ENCODE measurements at places on chromosomes 6 and 20.
A peak's percentile ranks its signal among the peaks of the same experiment; 100 is the strongest.

- no peak for DNase-seq
Observed at GRCh38 chr20:11451793-11452291, 465.9 kb upstream of the BTBD3 start.

GRCh38 chr6:3631877-3632276, 119.6 kb downstream of the PXDC1 start:
- DNase-seq = no peak

DNA sequence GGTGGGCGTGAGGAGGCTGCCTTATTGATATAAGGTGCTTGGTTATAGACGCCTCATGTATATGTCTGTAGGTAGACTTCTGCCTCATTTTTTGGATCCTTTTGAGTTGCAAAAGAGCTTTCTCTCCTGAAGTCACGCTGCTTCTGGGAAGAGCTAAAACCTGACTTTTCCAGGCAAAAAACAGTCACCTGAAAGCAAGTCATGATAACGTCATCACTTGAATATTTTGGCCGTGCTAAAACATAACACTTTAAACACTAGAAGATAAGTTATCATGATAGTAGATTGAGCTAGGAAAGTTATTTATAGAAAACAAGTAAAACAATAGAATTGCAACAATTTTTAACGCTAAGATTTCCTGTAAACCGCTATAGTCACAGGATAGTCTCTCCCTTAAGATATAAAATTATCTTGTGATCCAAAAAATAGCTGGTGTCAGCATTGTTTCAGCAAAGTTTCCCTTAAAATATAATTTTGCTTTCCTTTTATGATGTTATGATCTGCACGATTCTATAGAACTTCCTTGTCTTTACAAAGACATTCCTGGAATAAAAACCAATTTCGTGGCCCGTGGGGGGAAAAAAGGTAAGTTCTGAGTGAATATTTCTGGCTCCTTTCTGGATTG, 69.0 kb upstream of the AKAP12 start:
- DNase-seq = no peak

DNA sequence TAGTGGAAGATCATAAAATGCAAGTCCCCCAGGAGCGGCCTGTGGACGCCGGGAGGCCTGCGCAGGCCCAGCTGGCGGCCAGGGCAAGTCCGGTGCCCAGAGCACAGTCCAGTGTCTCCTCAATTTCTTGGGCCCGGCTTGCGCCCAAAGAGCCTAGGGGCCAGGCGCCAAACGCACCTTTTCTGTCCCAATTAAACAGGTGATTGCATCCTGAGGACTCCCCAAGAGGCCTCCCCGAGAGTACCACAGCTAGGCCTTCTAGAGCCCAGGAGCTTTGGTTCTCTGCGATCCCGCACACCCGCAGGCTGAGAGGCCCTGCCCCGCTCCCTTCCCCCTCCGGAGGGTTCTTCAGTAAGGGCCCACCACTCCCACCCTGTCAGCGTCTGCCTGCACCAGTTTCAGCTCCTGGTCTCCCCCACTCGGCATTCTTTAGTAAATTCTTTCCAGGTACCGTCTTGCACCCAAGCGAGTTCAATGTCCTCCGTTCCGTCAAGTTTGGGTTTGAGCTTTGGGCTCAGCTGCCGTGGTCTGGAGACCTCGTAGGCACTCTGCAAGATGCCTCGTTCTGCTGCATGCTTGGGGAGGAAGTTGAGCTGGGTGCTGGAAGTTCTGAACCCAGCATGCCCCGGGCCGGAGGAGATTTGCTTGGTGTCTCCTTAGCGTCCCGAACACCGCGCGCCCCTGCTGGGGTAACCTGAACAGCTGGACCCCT, 3.9 kb upstream of the NKX2-2 start:
- DNase-seq = peak; percentile 78

- no peak for DNase-seq
Observed at GRCh38 chr6:92684386-92684785, 735.0 kb downstream of the EPHA7 start.

DNA sequence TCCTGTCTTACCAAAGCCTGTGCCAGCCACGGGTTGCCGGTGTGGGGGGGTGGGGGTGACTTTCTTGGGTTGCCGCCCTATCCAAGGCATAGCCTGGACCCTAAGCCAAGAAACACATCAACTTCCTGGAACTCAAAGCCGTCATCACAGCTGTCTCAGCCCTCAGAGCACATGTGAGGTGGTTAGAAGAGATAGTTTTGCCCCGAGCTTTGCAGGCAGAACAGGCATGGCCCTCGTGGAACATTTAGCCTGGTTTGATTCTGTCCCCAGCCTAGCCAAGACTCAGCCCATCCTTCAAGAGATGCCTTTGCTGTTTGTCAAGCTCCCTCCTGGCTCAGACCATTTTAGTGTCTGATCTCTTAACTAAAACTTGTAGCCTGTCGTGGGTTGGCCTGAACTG, 64.9 kb downstream of the RREB1 start:
- no peak for DNase-seq

DNA sequence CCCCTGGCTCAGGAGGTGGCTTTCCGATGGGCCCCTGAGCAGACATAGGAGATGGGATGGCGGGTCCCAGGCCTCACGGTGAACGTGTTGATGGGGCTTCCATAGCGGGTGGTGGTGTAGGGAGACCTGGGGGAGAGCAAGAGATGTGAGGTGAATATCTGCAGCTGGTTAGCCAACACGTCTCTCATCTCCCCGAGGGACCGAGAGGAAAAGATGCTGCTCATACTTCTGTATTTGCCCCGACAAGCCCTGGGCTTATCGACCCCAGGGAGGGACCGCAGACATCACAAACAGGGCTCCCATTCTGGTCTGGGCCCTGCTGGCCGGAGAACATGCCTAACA, 38.7 kb downstream of the C6orf132 start:
- peak; percentile 52 for DNase-seq

DNA sequence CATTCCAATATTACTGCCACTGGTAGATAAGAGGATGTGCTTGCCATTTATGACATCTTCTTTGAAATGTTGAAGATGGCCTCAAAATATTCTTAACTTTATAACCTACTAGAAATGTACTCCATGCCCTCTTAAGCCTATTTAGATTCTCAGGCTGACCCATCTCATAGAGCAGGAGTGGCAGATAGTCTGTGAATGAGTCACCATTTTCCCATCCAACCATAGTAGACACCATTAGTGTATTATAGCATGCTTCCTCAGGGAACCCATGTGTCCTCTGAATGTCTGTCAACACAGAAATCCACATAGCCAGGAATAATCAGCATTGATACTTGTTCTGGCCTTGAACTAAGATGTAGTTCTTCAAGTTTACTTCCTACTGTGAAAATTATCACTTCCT, 150.2 kb downstream of the IMPG1 start:
- DNase-seq = no peak

GRCh38 chr6:127538750-127539264, 19.7 kb upstream of the MTCL3 start:
- no peak for DNase-seq

- no peak for DNase-seq
Observed at GRCh38 chr20:3134151-3134550, 25.5 kb downstream of the FASTKD5 start.

DNA sequence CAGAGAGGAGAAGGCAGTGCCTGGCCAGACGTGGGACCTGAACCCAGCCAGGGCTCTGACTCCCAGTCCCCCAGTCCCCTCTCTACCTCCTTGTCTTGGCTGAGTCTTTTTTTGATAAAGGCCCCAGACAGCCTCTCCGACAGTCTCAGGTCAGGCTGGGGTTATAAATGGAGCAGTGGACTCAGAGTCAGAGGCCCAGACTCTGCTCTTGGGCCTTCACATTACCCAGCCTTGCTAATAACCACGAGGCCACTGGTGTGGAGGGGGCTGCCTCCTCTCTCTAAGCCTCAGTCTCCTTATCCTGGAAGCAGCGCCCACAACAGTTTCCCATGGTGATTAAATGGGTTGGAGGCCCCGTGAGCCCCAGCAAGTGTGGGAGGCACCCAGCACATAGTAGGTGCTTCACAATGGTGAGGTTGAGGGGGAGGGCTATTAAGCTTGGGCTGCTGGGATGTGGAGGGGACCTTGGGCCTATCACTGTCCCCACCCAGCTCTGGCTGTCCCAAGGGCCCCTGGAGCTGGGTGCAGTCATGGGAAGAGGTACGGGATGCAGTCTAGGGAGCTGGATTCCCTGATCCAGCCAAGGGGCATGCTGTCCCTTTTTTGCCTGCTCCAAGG, 35.7 kb downstream of the TGM2 start:
- no peak for DNase-seq

DNA sequence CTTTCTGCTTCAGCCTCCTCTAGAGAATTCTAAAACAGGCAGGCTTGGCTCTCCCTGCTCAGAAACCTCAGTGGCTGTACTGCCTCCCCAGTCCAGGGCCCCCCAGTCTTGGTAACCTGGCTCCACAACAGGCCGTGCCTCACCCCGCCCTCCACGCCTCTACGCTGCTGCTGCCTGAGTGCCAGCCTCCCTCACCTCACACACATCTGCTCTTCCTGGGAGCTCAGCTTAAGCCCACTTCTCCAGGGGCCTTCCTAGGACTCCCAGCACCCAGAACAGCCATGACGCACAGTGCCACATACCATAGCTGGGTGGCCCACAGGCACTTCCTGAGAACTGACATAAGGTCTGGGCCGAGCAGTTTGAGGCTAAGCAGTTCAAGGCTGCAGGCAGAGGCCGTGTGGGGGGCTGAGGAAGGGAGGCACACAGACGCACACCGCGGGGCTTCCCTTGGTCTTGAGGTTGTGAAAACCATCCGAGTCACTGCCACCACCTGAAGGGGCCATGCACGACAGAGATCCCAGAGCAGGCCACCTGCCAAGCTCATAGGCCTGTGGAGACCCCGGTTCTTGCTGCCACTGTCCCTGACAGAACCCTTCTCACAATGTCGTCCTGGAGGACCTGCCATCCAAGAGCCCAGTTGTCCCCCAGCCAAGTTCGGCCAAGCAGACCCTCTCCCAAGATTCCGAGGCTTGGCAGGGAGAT, 42.6 kb downstream of the DSTN start:
- peak; percentile 39 for DNase-seq

DNA sequence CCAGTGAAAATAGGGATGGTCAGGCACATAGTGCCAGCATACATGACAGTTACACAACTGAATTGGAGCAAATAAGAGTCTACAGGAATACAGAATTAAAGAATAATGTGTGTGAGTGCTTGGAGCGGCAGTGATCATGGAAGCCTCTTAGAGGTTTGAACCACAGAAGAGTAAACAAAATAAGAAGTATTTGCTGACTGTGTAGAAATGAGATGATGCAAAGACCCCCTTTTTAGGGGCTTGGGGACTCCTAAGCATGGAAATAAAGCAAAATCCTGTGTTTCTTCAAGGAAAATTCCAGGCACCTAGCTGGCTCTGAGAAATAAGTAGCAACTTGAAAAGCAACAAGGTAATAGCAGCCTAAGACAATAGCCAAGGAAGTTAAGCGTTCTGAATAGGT, 6.8 kb downstream of the OR2H2 start:
- no peak for DNase-seq

DNA sequence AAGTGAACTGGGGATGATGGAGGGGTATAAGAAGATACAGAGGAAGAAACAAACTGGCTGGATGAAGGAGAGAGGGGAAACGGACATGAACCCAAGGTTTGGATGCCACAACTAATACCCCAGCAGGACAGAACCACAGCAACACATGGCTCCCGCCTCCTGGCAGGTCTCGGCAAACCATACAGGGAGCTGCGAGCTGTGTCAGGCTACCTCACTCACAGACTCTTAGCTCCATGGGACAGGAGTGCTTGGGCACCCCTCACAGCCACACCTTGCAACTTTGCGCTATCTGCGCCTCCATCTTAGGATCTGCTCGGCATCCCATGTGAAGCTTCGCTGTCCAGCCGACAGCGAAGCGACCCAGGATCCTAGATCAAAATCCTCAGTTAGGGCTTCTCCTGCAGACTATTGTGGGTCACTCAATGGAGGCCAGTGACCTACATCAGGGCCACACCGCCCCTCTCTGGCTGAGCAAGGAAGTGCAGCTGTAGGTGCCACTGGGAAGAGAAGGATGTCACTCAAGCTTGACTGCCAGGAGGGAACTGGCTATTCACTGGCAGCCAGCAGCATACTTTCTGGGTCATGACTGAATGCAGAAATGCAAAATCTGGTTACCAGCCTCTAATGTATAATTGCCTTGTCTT, 174.4 kb upstream of the RIN2 start:
- peak; percentile 88 for DNase-seq

DNA sequence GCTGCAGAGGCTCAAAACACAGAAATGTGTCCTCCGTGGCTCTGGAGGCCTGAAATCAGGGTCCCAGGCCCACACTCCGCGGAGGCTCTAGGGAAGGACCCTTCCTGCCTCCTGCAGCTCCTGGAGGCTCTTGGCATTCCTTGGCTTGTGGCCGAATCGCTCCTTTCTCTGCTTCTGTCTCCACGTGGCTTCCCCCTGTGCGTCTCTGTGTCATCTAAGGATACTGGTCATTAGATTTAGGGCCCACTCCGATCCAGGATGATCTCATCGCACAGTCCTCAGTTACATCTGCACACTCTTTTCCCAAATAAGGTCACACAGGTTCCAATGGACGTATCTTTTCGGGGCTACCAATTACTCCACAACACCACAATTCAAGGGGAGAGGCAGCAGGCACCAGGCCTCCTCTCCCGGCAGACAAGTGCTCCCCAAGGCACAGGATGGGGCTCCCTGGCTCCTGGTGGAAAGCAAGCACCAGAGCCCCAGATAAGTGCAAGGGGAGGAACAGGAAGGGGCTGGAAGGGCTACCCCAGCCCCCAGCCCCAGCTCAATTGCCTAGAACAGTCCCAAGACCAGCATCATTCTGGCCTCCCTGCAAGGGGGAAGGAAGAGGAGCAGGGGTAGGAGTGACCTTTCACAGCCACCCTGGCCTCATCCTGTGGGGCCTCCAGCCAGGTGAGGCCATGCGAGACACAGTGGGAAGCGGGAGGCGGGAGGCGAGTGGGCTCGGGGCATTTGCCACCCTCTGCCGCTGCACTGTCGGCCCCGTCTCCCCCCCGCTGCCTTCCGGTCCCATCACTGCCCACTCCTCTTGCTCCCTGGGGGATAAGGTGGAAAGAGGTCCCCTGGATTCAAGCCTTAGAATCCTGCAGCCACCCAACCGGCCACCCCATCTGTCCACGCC, 16.3 kb downstream of the NTSR1 start:
- DNase-seq = no peak

DNA sequence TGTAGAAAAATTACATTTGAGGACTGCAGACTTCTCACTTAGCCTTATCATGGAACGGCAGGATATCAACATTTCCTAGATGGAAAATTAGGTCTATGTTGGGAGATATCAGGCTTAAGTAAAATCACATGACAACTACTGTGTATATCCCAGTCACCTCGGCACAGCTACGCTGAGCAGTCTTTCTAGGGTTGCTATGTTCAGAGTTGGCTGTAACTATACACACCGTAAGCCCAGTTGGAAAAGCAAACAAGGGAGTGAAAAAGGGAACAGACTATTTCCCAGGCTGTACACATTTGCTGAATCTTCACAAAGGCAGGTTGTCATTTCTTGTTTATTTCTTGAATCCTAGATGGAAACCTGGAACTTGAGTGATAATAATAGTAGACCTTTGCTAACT, 80.7 kb upstream of the PTPRK start:
- DNase-seq = no peak
